ENCODE measurements at places on chromosomes 7 and 10.

DNA sequence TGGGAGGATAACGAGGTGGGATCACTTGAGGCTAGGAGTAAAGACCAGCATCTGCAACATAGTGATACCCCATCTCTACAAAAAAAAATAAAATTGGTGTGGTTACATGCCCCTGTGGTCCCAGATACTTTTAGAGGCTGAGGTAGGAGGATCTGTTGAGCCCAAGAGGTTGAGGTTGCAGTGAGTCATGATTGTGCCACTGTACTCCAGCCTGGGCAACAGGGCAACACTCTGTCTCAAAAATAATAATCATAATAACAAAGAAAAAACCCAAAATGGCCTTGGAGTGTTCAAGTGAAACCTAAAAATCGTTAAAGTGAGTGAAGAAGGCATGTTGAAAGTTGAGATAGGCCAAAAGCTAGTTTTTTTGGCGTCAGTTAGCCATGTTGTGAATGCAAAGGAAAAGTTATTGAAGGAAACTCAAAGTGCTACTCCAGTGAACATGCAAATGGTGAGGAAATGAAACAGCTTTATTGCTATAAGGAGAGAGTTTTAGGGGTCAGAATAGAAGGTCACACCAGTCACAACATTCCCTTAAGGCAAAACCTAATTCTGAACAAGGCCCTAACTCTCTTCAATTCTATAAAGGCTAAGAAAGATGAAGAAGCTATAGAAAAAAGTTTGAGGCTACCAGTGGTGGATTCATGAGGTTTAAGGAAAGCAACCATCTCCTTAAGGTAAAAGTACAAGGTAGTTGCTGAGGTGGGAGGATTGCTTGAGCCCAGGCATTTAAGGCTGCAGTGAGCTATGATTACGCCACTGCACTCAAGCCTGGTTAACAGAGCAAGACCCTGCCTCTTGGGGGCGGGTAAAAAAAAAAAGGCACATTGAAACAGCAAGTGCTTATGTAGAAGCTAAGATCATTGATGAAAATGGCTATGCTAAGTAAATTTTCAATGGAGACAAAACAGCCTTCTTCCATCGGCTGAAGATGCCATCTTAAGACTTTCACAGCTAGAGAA, 45.4 kb upstream of the STOX1 start:
- no peak for DNase-seq

GRCh38 chr7:50962962-50963374, 180.3 kb upstream of the GRB10 start:
- no peak for DNase-seq

GRCh38 chr7:124074007-124074406, 41.1 kb upstream of the TMEM229A start:
- DNase-seq = no peak

- no peak for DNase-seq
These were observed 55.5 kb upstream of the SLC35G1 start for GRCh38 chr10:93838278-93838677.

DNA sequence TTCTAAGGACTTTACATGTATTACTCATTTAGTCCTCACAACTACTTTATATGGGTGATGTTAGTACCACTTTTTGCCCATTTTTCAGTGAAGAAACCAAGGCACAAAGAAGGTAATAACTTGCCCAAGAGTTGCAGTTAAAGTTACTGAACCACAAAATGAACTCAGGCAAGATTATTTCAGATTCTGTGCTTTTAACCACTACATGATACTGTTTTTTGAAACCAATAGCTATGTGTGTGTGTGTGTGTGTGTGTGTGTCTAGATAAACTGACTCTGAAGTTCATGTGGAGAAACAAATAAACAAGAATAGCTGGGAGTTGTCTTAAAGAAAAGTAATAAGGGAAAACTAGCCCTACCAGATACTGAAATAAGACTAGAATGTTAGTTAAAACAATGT, 60.8 kb upstream of the OIT3 start:
- no peak for DNase-seq
